Tibial nerve (tissue), 4 donors: ENCODE measurements at places on chromosomes 12 and 14.

DNA sequence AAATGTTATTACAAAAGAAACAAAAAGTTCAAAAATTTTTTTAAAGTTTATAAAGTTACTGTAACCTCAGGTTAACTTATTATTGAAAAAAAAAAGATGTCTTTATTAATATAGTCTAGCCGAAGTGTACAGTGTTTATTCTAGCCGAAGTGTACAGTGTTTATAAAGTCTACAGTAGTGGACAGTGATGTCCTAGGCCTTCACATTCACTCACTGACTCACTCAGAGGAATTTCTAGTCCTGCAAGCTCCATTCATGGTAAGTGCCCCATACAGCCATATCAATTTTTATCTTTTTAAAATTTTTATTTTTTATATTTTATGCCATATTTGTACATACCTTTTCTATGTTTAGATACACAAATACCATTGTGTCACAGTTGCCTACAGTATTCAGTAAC is 10.4 kb downstream of the ATG2B start:
- no peak for DNase-seq
- no peaks in the 10 kb centered on the region for H3K27me3 ChIP-seq

- peak within 1 kb of the TSS; percentile 64 for H3K27ac ChIP-seq
- H3K4me1 ChIP-seq, result peaks cover 3% of the 10 kb centered on the region
- peak; percentile 28 for DNase-seq
- H3K36me3 ChIP-seq, result no peaks in the 10 kb centered on the region
Measured at GRCh38 chr12:39619660-39620433, at the start of gene ABCD2. Gene ABCD2 (minus strand): TSS chr12:39619803. CDS start chr12:39619615, 188 bp downstream.

DNA sequence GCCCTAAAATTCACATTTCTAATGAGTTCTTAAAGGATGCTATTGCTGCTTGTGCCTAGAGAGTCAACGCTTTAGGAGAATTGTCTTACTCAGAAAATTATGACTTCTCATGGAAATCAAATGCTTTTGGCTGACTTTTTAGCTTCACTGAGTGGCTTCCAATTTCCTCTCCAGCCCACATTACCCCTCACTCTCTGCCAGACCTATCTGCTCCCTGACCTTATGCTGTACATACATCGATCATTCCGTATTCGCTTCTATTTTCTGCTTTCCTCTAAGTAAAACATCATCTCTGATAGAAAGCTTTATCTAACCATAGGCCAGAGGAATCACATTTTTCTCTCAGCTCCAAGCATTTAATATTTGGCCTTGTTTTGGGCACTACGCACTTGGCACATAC is 12.5 kb upstream of the SMCO3 start:
- no peaks in the 10 kb centered on the region for H3K4me1 ChIP-seq
- H3K4me3 ChIP-seq, result no peak overlapping the region
- no peak for DNase-seq
- H3K36me3 ChIP-seq, result no peaks in the 10 kb centered on the region
- no peaks in the 10 kb centered on the region for H3K27me3 ChIP-seq

DNA sequence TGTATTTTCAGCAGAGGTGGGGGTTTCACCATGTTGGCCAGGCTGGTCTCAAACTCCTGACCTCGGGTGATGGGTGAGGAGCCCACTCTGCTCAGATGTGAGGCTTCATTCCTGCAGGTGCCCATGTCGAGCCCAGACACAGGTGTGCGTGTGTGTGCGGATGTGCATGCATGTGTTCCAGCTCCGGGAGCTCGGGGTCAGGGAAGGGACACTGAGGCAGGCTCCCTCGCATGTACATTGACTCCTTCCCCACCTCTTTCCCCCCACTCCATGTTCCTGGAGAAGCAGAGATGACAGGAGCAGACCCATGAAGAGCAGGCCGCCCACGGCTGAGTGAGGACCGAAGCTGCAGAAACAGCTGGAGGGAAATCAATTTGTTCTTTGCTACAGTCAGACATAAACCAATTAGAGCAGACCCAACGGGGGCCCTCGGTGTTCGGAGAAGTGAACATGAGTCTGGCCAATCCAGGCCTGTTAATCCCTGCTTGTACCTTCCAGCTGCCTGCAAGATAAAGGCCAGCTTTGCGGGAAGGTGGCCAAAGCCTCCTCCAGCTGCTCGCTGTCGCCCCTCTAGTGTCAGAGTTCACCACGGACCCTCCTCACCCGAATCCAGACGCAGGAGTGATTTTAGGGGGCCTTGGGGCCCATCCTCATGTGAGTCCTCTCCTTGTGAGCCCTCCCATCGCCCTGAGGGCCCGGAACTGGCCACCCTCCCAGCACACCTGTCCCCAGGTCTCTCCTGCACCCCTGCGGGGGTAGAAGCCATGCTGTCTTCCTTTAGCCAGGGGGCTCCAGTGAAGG is 321.0 kb upstream of the RTL1 start:
- no peaks in the 10 kb centered on the region for H3K4me1 ChIP-seq
- H3K27ac ChIP-seq, result no peak overlapping the region
- no peaks in the 10 kb centered on the region for H3K27me3 ChIP-seq

- H3K4me1 ChIP-seq, result no peaks in the 10 kb centered on the region
- peaks cover 9% of the 10 kb centered on the region for H3K36me3 ChIP-seq
- no peaks in the 10 kb centered on the region for H3K27me3 ChIP-seq
- H3K4me3 ChIP-seq, result no peak overlapping the region
- DNase-seq, result no peak
Measured at GRCh38 chr12:24408305-24408704, 458.8 kb upstream of the SOX5 start.
